ENCODE measurements at places on chromosomes 3 and 15.

- DNase-seq = no peak
These were observed 140.4 kb upstream of the MBNL1 start for GRCh38 chr3:152128356-152128755.

DNA sequence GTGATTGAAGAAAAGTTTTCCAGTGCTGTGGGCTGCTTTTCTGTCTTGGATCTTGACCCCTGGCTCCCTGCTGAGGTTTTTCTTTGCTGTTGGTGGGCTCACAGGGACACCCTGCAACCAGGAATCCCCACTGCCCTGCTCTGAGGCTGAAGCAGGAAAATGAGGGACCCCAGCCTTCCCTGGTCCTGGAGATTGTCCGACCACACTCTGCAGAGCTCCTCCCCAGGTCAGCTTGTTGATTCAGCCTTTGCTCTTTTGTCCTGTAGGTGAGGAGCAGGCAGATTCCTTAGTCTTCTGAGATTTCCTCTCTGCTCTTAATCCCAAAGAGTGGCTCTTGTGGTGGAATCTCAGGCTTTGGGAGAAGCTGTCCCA is 194.5 kb downstream of the RPLP1 start:
- no peak for DNase-seq

DNA sequence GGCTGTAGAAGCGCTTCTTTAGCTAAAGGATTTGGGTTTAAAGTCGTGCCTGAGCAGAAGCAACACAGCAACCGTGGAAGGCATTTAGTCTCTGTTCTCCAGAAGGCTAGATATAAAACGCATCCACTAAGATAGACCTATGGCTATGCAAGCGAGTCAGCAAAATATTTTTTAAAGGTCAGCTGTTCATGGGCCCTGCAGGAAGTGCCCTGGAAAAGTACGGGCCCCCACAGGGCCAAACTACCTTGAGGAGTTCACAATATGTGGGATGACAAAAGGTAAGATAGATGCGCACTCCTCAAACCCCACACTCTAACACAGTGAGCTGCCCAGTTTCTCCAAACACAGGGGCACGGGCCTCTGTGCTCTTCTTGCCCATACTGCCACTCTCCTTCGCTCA is 261.6 kb downstream of the VPS13C start:
- DNase-seq = no peak

- no peak for DNase-seq
These were observed 69.0 kb upstream of the LARS2 start for GRCh38 chr3:45319231-45319995.

DNA sequence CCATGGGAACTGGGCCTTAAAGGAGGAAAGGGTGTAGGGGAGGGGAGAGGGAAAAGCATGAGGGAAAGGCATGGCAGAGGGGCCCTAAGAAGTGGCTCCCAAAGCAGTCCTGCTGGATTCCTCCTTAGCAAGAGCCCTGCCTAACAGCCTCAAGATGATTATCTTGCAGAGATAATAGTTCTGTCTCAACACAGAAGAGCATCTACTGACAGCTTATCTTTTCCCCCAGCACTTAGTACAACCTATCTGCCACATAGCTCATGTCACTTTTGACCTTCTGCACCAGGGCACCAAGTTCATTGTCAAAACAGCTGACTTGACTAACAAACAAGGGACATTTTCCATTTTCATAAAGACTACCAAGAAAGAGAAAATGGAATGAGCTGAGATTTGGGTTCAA is 86.3 kb downstream of the ANP32A start:
- no peak for DNase-seq

DNA sequence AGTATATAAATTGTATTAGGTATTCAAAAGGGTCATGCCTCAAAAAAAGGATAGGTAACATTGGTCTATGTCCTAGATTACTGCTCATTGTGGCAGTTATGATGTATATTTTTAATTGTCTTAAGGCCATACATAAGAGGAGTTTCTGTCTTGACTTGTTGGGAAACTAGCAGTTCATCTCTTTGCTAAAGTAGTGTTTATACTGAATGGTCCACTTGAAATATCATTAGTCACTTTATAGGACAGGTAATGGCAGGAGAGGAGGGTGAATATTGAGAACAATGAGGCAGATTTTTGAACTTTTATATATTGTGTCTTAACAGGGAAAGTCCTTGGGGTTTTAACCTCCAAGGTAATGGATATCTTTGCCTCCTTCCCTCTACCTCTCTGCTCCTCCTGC is 58.4 kb downstream of the TP63 start:
- DNase-seq = no peak

GRCh38 chr3:32901005-32901932 is 50.2 kb upstream of the CCR4 start:
- DNase-seq = no peak

GRCh38 chr3:31523543-31523942 is 9.2 kb upstream of the STT3B start:
- no peak for DNase-seq

GRCh38 chr3:61531528-61531927 is 29.8 kb upstream of the PTPRG start:
- no peak for DNase-seq

DNA sequence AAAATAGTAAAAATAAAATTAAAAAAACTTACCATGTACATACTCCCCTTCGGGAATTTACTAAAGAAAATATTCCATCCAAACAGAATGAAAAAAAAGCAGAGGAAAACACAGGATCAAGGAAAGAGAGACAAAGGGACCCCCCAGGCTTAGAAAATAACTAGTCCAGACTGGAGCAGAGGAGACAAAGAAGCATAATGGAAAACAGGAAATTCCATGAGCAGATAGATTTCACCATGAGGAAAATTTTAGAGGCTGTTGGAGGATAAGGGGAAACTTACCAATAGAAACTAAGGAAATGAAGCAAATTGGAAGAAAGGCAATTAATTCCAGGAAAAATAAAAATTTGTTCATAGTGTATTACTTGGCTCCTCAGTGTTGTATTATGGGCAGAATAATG is 36.7 kb downstream of the SLC27A2 start:
- DNase-seq = no peak
